ENCODE measurements at places on chromosomes 12 and 14.

- no peak for DNase-seq
Measured at GRCh38 chr14:76423534-76423933, 47.6 kb downstream of the ESRRB start.

DNA sequence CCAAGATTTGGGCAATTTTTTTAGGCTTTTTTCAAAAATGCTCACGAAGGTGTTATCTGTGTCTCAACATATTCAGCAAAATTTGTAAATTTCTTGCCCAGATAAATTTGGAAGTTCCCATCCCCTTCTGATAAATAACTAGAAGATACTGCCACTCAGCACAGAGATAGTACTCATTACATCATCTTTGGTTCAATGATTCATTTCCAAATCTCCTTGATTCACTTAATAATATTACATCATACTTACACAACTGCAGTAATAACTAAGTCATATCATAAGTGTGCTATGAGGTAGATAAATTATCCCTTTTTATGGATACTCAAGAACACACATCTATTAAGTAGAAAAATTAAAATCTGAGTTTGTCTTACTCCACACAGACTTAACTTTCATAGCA, 89.4 kb downstream of the RPAP3 start:
- DNase-seq, result no peak

- DNase-seq, result no peak
Measured at GRCh38 chr14:32941668-32942065, 3.0 kb downstream of the NPAS3 start.

DNA sequence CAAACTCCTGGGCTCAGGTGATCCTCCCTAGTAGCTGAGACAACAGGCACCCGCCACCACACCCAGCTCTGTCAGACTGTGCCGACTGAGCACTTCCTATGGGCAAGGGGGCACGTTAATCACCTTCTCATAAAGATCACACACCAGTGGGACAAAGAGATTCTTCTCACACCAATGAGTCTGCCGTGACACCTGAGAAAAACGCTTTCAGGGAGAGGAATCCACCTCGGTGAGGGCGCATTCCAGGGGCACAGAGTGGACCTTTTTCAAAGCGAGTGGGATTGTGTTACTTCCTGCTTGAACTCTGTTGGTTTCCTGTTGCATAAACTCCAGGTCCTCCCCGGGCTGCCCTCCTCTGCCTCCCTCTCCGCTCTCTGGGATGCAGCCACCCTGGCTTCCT, 17.5 kb upstream of the SCARB1 start:
- no peak for DNase-seq

DNA sequence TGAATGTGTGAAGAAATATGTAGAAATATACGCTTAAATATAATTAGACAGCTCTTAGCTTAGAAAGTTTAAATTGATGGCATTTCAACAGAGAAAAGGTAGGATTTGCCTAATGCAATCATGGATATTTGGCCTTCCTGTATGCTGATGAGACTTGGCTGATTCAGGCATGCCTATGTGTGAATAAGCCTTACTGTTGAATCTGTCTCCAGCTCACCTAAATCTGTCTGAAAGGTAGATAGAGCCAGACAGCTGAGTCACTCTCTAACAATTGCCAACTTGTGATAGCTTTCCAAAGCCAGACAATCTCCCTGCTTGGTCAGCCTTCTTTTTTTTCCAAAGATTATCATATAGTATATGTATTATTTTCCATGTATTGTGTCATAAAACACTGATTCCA, 92.8 kb upstream of the FLRT2 start:
- DNase-seq, result no peak

DNA sequence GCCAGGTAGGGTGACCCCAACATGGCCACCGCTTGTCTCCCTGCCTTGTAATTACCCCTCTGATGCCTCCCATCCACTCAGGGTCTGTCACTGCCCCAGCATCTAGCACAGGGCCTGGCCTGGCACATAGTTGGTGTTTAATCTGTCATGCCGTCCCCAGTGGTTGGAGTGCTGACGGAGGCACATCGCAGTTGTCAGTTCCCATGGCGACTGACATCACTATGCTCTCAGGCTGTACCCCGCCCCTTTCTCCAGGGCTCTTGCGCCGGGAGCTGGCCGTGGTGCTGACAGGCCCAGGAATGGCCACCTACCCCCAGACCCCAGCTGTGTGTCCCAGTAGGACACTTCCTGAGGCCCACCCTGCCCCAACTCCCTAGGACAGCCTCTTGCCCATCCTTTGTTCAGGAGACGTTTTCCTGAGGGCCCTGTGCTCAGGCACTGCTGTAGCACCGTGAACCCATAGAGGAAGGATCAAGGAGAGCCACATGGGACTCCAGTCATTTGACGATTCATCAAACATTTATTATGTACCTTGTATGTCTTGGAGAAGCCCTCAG, 23.0 kb downstream of the FAM222A start:
- no peak for DNase-seq

- no peak for DNase-seq
Measured at GRCh38 chr12:117622087-117622486, 260.7 kb upstream of the NOS1 start.

GRCh38 chr14:88424573-88424972, 39.1 kb downstream of the SPATA7 start:
- DNase-seq, result no peak

DNA sequence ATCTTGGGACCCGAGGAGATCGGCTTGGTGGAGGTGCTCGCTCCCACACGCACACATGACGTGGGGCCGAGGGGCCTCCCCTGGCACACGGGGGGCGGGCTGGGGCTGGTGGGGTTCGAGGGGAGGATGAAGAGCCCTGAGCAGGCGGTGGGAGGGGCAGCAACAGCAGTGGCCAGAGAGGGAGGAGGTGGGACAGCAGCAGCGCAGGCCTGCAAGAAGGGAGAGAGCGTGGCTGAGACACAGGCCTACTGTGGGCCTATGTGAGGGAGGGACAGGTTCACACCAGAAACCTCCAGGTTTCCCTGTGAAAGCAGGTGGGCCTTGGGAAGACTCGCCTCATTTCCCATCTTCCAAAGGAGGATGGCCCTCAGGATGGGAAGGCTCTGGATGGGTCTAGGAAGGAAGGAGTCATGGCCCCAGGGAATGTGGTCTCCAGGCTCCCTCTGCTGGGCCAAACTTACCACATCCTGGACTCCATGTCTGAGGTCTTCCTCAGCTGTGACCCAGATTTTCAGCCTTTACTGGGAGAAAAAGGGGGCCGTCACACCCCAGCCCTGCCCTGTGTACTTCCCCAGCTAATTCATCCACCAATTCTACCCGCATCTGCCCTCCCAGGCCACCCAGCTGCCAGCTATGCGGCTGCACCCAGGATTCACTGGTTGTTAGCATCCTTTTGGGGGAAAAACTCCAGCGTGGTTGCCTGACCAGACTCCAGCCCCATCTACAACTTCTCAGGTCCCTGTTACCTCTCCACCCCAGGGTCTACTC, 2.8 kb downstream of the PIANP start:
- no peak for DNase-seq
